ENCODE measurements at places on chromosomes 7 and 10.

DNA sequence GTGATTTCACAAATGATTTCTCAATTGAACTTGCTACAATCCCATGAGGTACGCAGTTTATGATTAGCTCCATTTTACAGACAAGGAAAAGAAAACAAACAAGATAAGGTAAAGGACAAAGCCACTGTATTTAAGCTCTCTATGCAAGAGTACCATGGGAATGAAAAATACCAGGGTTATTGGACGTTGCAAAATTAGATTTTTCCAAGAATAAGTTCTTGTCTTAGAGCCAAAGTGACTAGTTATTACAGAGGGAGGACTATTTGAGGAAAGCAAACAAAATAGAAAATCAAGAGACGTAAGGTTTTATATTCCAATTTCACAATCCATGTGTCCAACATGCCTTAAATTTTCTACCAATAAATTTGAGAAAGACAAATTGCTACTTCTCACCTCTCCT is 97.9 kb upstream of the PTN start:
- DNase-seq, result no peak

GRCh38 chr7:99201027-99201426 is 6.9 kb downstream of the KPNA7 start:
- peak; percentile 76 for DNase-seq

GRCh38 chr7:140036224-140036962 is 26.4 kb downstream of the PARP12 start:
- no peak for DNase-seq

- DNase-seq, result no peak
Observed at GRCh38 chr7:151314401-151314800, 27.2 kb upstream of the NUB1 start.

- no peak for DNase-seq
Observed at GRCh38 chr7:30285067-30285535, 704 bp downstream of the ZNRF2 start.

- no peak for DNase-seq
Observed at GRCh38 chr10:79223091-79224048, 123.9 kb upstream of the PPIF start.

GRCh38 chr7:130381468-130382312 is 1.4 kb downstream of the CPA1 start:
- no peak for DNase-seq

- no peak for DNase-seq
Observed at GRCh38 chr10:48996-49395, at the start of gene TUBB8. Gene TUBB8, minus strand, starts transcription at chr10:49296. Its CDS starts 58 bp downstream, at chr10:49238.

- DNase-seq, result peak; percentile 97
Observed at GRCh38 chr7:131604841-131605279, 48.4 kb upstream of the PODXL start.

GRCh38 chr10:58268454-58268945 is 462 bp upstream of the CISD1 start:
- DNase-seq, result no peak

- peak; percentile 47 for DNase-seq
Observed at GRCh38 chr7:65750511-65751344, 122.1 kb upstream of the VKORC1L1 start.

GRCh38 chr7:33880787-33881186 is 24.6 kb upstream of the BMPER start:
- no peak for DNase-seq

DNA sequence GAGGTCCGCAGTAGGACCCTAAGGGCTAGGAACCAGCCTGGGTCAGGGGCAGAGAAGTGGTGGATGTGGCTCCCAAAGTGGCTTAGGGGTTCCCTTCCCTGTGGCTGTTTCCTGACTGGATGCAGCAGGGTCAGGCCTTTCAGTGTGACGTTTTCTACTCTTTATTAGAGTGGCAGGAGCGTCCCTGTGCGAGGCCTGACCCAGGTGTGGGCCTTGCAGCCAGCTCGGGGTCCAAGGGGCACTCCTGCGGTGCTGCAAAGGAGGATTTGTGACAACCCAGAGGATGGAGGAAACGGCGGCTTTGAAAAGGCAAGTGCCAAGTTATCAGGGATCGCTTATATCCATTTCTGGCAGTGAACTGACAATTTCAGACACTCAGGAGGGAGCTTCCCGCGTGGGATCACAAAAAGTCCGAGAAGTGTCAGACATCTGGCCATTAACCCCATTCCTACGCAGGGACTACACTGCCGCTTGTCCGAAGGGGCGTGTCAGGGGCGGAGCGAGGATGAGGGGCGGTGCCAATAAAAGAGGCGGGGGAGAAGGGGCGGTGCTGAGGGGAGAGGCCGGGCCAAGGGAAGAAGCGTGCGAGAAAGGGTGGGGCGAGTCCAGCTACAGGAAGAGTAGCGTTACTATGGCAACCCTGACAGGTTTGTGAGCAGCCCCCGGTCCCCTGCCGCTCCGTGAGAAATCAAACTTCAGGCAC is 98.8 kb upstream of the ZNF722 start:
- no peak for DNase-seq

GRCh38 chr7:93559639-93560491 is 14.7 kb downstream of the CALCR start:
- DNase-seq, result no peak

DNA sequence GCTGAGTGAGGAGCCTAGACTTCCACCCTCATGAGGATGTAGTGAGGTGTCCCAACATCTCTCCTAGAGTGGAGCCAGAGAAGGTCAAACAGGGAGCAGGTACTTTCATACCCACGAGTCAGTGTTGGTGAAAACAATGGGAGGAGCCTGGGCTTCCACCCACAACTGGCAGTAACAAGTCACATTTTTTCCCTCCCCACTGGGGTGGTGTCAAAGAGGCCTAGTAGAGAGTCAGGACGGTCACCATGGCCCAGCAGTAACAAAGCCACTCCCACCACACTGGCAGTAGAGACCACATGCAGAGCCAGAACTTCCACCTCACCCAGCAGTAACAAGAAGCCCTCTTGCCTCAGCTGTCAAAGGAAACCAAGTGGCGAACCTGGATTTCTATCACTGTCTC is 280.2 kb upstream of the IMMP2L start:
- DNase-seq, result no peak

DNA sequence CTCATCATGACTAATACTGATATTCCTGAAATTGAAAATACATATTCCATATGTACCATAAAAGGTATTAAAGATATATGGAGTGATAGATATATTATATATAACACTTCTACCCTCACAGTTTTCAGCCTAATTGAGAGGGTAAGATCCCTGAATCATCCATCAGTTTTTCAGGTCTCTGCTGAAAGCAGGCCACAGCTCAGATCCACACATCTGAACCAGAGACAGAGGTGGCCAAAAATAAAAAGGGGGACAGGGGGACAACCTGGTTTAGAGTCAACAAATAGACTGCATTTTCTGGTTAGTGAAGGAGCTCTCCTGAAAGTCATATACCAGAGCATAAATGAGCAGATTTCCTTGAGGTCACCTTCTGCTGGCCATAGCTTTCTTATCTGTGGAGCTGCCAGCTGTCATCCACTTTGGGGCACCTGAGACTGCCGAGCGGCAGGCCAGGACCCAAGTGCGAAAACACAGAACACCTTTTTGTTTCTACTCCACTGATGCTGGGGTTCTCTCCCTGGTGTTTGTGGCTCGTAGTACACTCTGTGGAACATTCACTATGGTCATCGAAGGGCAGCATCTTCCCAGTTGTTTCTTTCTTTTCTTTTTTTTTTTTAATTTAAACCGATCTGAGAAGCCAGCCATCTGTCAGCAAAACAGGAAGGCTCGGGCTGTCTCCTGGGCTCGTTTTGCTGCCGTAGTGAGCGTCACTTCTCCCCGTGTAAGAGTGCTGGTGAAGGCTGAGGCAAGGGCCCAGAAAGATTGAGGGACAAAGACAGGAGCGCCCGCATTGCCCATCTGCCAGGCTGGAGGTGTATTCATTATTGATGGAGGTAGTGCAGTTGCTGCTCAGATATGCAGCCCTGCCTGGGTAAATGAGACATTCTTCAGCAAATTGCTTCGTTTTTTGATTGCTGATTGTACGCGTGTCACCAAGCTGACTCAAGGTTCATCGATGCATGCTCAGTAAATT is 13.5 kb downstream of the IKZF1 start:
- DNase-seq, result no peak

- no peak for DNase-seq
Observed at GRCh38 chr7:10412422-10413019, 561.2 kb upstream of the PHF14 start.

DNA sequence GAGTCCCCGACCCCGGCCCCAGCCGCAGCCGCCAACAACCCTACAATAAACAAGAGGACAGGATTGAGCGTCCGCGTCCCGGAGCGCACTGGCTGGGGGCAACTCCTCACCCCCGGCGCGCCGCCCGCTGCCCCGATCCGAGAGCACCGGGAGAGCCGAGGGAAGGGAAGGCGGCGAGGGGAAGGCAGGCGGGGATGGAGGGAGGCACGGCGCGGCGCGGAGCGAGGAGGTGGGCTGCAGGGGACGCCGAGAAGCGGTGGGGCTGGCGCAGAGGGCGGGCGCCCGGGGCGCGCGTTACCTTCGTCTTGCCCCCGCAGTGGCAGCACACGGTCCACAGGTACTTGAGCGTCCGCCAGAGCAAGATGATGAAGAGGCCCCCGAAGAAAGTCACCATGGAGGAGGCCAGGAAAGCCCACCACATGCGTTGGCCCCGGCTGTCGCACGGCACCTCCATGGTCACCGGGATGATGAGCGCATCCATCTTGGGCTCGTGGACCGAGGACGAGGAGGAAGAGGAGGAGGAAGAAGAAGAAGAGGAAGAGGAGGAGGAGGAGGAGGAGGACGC is 559 bp downstream of the KCNMA1 start:
- no peak for DNase-seq

DNA sequence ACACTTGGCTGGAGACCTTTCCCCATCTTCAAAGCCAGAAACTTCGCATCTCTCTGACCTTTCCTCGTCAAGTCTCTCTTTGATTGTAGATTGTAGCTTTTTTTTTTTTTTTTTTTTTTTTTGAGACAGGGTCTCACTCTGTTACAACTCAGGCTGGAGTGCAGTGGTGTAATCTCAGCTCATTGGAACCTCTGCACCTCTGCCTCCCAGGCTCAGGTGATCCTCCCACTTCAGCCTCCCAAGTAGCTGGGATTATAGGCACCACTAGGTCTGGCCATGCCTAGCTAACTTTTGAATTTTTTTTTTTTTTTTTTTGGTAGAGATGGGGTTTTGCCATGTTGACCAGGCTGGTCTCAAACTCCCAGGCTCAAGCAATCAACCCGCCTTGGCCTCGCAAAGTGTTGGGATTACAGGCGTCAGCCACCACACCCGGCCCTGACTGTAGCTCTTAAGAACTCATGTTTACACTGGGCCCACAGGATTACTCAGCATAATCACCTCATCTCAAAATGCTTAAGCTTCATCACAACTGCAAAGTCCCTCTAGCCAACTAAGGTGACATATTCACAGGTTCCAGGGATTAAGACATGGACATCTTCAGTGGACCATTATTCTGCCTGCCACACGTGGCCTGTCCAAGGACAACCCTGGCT is 11.7 kb downstream of the POLL start:
- DNase-seq, result no peak

- no peak for DNase-seq
Observed at GRCh38 chr10:119538632-119539358, 3.7 kb downstream of the RGS10 start.

DNA sequence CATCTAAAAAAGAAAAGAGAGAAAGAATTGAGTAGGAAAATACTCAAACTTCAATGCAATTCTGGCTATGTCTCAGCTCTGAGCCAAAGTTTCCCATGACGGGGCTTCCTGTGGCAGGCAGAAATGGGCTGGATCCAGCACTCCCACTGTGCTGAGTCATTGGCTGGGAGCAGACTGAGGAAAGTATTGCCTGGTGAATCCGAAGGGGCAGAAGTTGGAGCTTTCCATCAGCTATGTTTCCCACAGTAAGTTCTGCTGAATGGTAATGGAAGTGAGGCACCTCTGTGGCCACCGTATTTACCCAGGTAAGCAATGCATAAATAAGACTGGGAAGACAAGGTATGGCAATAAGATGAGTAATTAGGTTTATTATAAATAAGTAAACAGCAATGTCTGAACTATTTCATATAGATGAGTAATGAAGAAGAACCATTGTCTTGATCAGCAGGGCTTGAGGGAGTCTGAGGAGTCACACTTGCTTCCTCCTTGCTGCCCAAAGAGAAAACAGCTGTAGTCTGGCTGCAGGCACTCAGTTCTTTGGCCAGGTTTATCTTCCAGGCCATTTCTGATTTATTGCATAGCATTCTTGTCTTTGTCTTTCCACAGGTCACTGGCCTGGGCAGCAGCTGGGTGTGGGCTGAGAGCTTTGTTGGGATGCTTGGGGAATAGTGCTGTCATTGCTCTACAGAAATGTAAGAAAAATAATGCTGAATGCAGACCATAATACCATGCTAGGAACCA is 255.3 kb downstream of the DNAJB9 start:
- no peak for DNase-seq

DNA sequence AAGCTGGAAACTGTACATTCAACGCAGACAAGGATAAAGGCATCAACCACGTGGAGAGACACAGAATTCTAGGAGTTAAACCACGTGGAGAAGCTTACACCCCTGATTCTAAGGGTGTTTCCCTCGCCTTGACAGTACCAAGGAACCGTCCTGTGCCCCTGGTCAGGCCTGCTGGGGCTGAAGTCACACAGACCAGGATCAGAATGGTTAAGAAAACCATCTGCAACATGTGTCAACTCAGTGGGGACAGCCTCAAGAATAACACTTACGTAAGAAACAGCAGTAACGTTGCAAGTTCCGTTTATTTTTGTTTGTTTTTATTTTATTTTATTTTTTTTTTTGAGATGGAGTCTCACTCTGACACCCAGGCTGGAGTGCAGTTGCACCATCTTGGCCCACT is 55.6 kb downstream of the CHST15 start:
- DNase-seq, result no peak

GRCh38 chr7:120992965-120993494 is 4.5 kb downstream of the CPED1 start:
- no peak for DNase-seq

DNA sequence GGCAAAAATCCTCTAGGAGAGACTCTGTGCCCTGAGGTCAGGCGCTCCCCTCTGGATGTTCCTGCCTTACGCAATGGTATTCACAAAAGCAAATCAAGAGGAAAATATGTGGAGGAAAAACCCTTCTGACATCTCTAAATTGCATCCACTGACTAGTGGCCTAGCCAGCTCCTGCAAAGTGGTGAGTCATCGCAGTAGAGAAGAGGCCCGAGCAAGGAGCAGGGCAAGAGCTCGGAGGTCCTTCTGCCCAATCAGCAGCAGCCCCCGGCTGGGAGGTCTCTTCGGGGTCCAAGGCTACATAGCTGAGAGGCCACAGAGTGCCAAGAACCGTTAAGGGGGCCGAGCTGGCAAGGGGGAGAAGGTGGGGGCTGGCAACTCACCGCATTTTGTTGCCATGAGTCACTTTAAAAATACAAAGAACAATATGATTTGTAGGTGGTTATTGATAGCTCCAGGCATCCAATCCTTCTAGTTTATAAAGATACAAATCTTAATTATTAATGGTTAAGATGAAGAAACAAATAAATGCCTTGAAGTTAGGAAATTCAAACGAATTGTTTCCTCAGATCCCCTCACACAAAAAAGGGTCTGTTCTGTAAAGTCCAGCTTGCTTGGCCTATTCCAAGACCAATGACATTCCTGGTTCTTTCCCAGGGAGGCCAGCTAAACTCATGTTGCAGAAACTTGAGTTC is 161.6 kb downstream of the PKD1L1 start:
- peak; percentile 97 for DNase-seq

Data from GM04503 (cell line).